ENCODE measurements at places on chromosomes 6 and 20. TPM values are rescaled to one million over a fixed set of nuclear protein-coding genes. Genes with fewer than 3 reads are reported as not detected.

Gene STX11
- 0.68 TPM for total RNA-seq

Gene BPIFB1
- total RNA-seq, result 3.3 TPM

Gene CRISP2
- total RNA-seq, result not detected

Gene GSTA2
- not detected for total RNA-seq

Gene PGC
- total RNA-seq, result not detected

Gene DAAM2
- total RNA-seq, result 0.07 TPM

Gene ABHD12
- total RNA-seq, result 27.3 TPM

Gene CASS4
- 0.64 TPM for total RNA-seq

Gene PREX1
- total RNA-seq, result 0.34 TPM

Gene CAGE1
- under 0.01 TPM for total RNA-seq

Gene PXDC1
- 55.0 TPM for total RNA-seq

Gene MUC21
- total RNA-seq, result not detected

Gene RAB32
- total RNA-seq, result 280 TPM

Gene NNAT
- total RNA-seq, result not detected

Gene SLC39A7
- total RNA-seq, result 66.9 TPM

Gene EYS
- total RNA-seq, result not detected

Gene KHDC1
- 0.68 TPM for total RNA-seq

Gene IRAK1BP1
- 5.6 TPM for total RNA-seq
